ENCODE measurements at places on chromosomes 5 and 9.

- peak; percentile 43 for DNase-seq
Observed at GRCh38 chr9:37575511-37575914, 667 bp downstream of the FBXO10 start.

GRCh38 chr5:64811050-64811640 lies 42.4 kb downstream of the CWC27 start:
- peak; percentile 21 for DNase-seq

- no peak for DNase-seq
Observed at GRCh38 chr9:137262909-137263285, 7.8 kb downstream of the NELFB start.

- DNase-seq, result no peak
Observed at GRCh38 chr5:95565280-95565920, 10.5 kb downstream of the ARSK start.

All from D341Med (cell line).